Activated CD8-positive, alpha-beta memory T cell treated with anti-CD3 and anti-CD28 coated beads, Interleukin-2, amount 10 ng/mL, durations not matched to agents 7 days and 5 days (primary cell): ENCODE measurements at places on chromosomes 16 and 17. TPM values are rescaled to one million over a fixed set of nuclear protein-coding genes. Genes with fewer than 3 reads are reported as not detected.

DNA sequence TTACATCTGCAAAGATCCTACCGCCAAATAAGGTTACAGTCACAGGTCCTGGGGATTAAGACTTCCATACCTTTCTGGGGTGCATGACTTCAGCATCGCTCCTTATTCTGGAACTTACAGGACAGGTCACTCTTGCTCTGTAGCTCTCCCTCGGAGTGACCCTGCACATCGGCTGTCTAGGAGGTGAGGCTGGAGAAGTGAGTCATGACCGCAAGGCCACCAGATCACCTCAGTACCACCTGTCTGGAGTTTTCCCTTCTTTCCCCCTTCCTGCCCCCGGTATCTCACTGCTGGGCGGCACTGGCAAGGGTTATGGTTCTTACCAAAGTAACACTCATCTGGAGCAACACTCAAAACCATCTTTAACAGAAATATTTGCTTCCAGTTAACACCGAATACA, 374.8 kb downstream of the SLC39A11 start:
- no peak overlapping the region for H3K4me3 ChIP-seq
- H3K4me1 ChIP-seq, result peaks cover 35% of the 10 kb centered on the region
- H3K27me3 ChIP-seq, result no peaks in the 10 kb centered on the region
- H3K36me3 ChIP-seq, result peaks cover 9% of the 10 kb centered on the region
- no peak for DNase-seq

DNA sequence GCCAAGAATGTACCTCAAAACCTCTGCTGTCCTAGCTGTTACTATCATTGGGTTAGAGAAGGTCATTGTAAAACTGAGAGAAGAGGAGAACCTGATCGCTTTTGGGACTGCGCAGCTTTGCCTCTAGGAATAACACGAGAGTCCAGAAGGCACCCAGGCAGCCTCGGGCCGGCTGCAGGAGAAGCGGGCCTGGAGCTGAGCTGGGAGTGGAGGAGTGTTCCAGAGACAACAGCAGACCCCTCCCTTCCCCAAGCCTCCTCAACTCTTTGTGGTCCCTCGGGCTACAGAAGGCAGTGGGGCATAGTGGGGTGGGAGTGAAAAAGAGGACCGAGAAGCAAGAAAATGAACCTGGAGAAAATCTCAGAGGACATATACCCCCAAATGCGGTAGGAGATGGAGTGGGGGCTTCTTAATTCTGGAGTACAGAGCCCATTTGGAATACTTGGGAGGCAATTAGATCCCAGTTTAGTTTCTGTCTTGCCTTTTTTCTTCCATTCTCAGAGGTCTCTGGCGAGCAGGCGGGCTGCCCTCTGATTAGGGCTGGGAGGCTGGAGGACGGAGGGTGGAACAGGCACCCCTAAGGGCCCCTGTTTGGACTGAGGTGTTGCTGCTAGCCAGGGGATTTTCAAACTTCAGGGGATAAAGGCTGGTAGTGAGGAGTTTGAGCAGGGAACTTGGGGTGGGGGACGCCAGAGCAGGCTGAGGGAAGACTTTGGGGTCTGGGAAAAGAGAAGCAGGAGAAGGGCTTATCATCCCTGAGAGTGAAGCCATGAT, 13.3 kb upstream of the HOXB2 start:
- H3K4me3 ChIP-seq, result no peak overlapping the region
- H3K27ac ChIP-seq, result no peak overlapping the region
- peaks cover 8% of the 10 kb centered on the region for H3K27me3 ChIP-seq

DNA sequence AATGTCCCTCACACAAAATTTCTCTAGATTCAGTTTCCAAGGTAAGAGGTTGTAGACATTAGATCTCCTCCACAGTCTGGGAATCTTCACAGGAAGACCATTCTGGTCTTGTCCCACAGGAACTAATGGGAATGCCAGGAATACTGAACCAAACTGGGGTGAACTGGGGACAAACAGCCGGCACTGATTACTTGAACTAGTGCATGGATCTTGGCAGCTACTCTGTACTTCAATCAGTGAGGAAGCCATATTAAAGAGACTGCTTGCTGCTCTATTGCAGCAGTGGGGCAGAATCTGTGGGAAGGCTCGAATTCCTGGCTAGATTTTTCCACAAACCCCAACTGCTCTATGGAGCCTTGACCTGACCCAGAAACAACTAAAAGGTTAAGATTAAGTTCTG, 268.9 kb upstream of the AXIN2 start:
- no peak overlapping the region for H3K4me3 ChIP-seq
- no peak overlapping the region for H3K27ac ChIP-seq

DNA sequence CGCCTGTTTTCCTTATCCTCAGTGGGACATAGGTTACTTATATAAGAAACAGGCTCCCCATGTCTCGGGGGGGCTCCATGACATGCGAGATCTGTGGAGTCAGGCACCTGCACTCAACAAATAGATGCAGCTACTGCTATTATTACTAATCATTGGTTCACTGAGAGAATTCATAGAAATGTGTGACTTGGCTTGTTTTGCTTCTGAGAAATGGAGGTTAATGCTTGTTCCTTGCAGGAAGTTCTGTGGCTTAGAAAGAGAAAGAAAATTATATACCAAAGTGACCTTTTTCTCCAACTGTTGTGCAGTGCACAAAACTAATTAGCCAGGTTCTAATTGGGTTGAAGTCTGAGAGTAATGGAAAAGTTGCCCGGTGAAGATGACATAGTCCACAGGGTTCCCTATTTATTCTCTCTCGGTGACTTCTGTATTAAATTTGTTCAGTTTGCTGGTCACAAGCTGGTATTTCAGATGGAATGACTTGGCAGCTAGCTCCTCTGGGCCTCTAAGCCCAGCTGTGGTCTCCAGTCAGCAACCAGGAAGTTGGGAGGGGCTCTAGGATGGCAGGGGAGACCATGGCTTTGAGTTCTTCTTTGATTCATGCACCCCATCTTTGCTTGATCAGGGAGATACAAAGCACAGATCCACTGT, 17.6 kb upstream of the MAF start:
- H3K4me3 ChIP-seq, result peak overlapping the region; percentile 41
- peaks cover 17% of the 10 kb centered on the region for H3K27me3 ChIP-seq
- DNase-seq, result peak; percentile 72
- H3K4me1 ChIP-seq, result peaks cover 65% of the 10 kb centered on the region
- H3K27ac ChIP-seq, result peak overlapping the region; percentile 93

GRCh38 chr16:46715769-46716305, 26.4 kb downstream of the ORC6 start:
- no peak overlapping the region for H3K4me3 ChIP-seq
- DNase-seq, result no peak
- no peaks in the 10 kb centered on the region for H3K36me3 ChIP-seq
- no peaks in the 10 kb centered on the region for H3K27me3 ChIP-seq
- H3K27ac ChIP-seq, result no peak overlapping the region
- H3K4me1 ChIP-seq, result no peaks in the 10 kb centered on the region

- no peaks in the 10 kb centered on the region for H3K4me1 ChIP-seq
- H3K27ac ChIP-seq, result no peak overlapping the region
- H3K4me3 ChIP-seq, result no peak overlapping the region
- H3K27me3 ChIP-seq, result no peaks in the 10 kb centered on the region
- H3K36me3 ChIP-seq, result no peaks in the 10 kb centered on the region
- no peak for DNase-seq
Observed at GRCh38 chr16:57956924-57957672, 13.8 kb downstream of the CNGB1 start.

DNA sequence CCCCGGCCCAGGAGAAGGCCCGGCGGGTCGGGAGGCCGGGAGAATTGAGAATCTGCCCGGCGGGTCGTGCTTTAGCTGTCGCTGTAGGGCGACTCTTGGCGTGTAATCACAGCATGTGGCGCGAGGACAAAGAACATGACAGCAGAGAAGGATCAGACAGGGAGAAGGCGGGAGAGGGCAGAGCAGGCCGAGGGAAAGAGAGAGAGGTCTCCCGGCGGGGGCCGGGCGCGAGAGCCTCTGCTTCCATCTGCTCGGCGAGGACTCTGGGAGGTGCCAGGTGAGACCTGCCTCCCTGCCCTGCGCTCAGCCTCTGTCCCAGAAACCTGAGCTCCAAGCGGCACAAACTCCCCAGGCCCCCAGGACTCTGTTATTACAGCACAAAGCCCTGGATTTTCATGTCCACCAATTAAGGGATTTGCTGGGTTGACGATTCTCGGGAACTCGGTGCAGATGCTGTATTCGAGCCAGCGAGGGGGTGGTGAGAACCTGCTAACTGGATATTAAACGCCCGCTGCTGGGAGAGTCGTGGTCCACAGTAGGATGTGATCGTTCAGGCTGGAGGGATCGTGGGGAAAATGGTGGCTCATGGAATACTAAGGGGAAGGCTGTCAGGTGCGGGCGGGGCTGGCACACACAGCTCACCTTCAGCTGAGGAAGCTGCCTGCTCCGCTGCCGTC, 172.0 kb upstream of the CIBAR2 start:
- no peaks in the 10 kb centered on the region for H3K4me1 ChIP-seq
- no peak overlapping the region for H3K27ac ChIP-seq
- H3K4me3 ChIP-seq, result no peak overlapping the region
- H3K36me3 ChIP-seq, result no peaks in the 10 kb centered on the region
- DNase-seq, result no peak

DNA sequence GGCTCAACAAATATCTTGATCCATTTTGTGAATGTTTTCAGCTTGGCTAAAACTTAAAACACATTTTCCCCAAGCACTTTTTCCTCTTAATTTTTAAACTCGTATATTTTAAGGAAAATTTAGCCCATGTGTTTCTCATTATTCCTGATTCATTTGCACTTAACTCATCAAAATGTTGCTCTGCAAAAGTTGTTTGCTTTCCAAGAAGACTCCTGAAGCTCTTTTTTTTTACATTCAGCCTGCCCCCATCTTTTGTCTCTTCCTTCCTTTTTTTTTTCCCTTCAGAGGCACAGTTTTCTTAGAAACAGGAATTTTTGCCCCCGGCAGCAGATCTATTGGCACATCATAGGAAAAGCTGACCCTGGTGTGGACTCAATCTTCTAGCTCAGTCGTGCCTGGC, 155.0 kb upstream of the SALL1 start:
- no peak overlapping the region for H3K4me3 ChIP-seq
- no peaks in the 10 kb centered on the region for H3K4me1 ChIP-seq
- no peaks in the 10 kb centered on the region for H3K36me3 ChIP-seq
- no peak overlapping the region for H3K27ac ChIP-seq
- no peaks in the 10 kb centered on the region for H3K27me3 ChIP-seq

DNA sequence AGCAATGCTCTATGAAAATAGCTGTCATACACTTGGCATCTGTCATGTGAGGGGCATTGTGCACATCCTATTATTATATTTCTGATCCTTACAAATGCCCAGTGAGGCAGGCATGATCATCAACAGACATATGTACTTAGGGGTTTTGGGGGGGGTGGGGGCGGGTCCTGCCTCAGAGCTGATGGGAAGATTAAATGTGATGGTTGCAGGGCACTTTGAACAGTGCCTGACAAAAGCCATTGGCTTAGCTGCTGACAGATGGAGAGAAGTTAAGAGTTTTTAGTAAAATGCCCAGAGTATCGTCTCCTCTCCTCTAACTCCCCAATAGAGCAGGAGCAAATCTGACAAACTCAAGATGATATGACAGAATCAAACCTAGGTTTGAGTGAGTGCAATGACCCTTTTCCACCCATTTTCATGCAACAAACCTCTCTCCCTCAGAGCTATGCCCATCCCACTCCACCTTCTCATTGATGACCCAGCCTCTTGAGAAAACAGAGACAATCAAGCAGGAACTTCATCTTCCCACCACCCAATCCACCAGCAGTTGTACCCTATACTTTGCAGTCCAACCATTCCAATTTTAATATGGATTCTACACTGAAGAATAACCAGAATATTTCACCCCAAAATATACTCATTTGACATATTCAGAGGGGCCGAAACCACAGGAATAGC, 4.8 kb downstream of the KLHL11 start:
- H3K27me3 ChIP-seq, result no peaks in the 10 kb centered on the region
- H3K27ac ChIP-seq, result no peak overlapping the region
- H3K36me3 ChIP-seq, result peaks cover 1% of the 10 kb centered on the region
- peaks cover 11% of the 10 kb centered on the region for H3K4me1 ChIP-seq
- H3K4me3 ChIP-seq, result no peak overlapping the region

- no peak for DNase-seq
- H3K27ac ChIP-seq, result peak overlapping the region; percentile 54
- no peaks in the 10 kb centered on the region for H3K27me3 ChIP-seq
- H3K4me3 ChIP-seq, result no peak overlapping the region
Observed at GRCh38 chr17:78822552-78822951, 18.1 kb downstream of the USP36 start.

GRCh38 chr16:73302942-73303341, 255.0 kb upstream of the ZFHX3 start:
- H3K4me1 ChIP-seq, result no peaks in the 10 kb centered on the region
- H3K4me3 ChIP-seq, result no peak overlapping the region
- H3K36me3 ChIP-seq, result no peaks in the 10 kb centered on the region
- no peak overlapping the region for H3K27ac ChIP-seq

- peaks cover 7% of the 10 kb centered on the region for H3K36me3 ChIP-seq
- DNase-seq, result no peak
- peak overlapping the region; percentile 58 for H3K27ac ChIP-seq
Observed at GRCh38 chr17:36182176-36183000, 6.0 kb upstream of the TBC1D3B start.

- H3K36me3 ChIP-seq, result peaks cover 8% of the 10 kb centered on the region
- no peaks in the 10 kb centered on the region for H3K27me3 ChIP-seq
- H3K4me3 ChIP-seq, result no peak overlapping the region
- peak overlapping the region; percentile 92 for H3K27ac ChIP-seq
Observed at GRCh38 chr16:66524601-66525164, 25.2 kb downstream of the TK2 start.

GRCh38 chr17:41777574-41778188, 8.8 kb downstream of the JUP start:
- no peak for DNase-seq
- no peaks in the 10 kb centered on the region for H3K4me1 ChIP-seq
- no peak overlapping the region for H3K4me3 ChIP-seq
- H3K27me3 ChIP-seq, result peaks cover 13% of the 10 kb centered on the region
- no peaks in the 10 kb centered on the region for H3K36me3 ChIP-seq

The SEZ6L2 gene
- total RNA-seq, result not detected

The SOX9 gene
- not detected for total RNA-seq

The B9D1 gene
- total RNA-seq, result 1.1 TPM

The TCAP gene
- 1.3 TPM for total RNA-seq

The HP gene
- not detected for total RNA-seq

The FAM20A gene
- not detected for total RNA-seq

The FOXJ1 gene
- not detected for total RNA-seq
